Activated T-cell treated with anti-CD3 and anti-CD28 coated beads for 48 hours (primary cell): ENCODE measurements at places on chromosomes 6 and 20.
A peak's percentile ranks its signal among the peaks of the same experiment; 100 is the strongest.

DNA sequence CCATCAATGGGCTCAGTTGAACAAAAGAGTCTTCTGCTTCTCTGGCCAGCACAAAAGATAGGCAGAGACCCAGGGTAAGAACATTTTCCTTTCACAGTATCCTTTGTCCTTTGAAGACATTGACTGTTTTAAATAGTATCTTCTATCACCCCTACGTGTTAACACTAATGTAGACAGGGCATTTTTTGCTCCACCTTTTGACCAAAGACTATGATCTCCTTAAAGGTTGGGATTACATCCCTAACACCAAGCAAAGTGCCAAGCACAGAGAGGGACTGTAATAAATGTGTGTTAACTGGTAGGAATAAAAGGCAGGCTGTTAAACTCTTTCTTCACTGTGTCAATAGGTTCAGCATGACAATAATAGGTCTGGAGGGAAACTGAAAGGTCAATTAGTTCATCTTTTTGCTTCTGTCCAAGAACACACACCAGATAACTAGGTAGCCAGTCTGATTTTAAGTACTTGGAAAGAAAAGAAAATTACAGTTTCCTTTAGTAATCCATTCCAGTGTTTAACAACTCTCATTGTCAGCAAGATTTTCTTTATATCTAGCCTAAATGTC, 63.6 kb upstream of the NOX3 start:
- no peak for DNase-seq

GRCh38 chr6:13375360-13375878, 47.1 kb upstream of the TBC1D7 start:
- DNase-seq, result peak; percentile 37

DNA sequence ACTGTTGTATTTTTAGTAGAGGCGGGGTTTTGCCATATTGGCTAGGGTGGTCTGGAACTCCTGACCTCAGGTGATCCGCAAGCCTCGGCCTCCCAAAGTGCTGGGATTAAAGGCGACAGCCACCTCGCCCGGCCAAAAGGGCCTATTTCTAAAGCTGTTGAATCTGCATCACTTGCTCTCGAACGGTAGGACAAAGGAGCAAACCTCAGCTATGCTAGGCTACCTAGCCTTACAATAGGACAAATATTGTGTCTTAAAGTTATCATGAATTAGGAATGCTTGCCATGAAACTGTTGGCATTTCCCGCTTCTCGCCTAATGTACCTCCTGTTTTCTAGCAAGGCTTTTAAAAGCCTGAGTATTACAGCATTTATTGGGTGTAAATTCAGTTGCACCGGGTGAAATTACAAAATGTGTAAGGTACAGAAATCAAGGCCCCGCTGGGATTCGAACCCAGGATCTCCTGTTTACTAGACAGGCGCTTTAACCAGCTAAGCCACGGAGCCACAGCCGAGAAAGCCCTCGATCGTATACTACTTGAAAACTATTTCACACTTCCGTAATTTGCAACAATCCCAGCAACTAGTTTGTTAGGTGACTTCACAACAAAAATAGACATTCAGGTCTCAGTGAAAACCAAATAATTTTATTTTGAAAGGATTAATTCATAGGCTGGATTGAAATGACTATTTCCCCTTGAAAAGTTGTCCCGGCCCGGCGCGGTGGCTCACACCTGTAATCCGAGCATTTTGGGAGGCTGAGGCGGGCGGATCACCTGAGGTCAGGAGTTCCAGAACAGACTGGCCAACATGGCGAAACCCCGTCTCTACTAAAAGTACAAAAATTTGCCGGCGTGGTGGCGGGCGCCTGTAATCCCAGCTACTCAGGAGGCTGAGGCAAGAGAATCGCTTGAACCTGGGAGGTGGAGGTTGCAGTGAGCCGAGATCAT, 211.6 kb upstream of the ZNF184 start:
- DNase-seq, result peak; percentile 61

DNA sequence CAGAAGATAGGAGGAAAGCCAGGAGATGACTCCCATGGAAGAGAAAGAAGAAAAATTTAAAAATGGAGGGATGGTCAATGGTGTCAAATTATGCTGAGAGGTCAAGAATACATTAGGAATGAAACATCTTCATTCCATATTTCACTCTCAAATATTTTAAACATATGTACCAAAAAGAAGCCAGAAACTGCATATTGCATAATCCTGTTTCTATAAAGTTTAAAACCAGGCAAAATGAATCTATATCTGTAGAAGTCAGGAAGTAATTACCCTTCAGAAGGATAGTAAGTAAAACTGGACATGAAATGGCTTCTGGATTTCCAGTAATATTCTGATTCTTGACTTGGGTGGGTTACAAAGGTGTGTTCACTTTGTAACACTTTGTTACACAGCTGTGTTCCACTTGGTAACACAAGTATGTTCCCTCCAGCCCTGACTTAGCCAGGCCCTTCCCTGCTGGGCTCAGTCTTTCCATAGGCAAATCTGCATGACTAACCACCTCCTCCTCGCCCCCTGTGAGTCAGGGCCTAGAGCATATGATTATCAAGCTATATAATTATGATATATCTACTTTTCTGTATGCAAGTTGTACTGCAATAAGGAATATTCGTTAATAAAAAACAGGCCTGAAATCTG, 20.2 kb upstream of the C6orf141 start:
- DNase-seq, result no peak

GRCh38 chr6:35850208-35850607, 45.1 kb downstream of the LHFPL5 start:
- DNase-seq, result no peak

DNA sequence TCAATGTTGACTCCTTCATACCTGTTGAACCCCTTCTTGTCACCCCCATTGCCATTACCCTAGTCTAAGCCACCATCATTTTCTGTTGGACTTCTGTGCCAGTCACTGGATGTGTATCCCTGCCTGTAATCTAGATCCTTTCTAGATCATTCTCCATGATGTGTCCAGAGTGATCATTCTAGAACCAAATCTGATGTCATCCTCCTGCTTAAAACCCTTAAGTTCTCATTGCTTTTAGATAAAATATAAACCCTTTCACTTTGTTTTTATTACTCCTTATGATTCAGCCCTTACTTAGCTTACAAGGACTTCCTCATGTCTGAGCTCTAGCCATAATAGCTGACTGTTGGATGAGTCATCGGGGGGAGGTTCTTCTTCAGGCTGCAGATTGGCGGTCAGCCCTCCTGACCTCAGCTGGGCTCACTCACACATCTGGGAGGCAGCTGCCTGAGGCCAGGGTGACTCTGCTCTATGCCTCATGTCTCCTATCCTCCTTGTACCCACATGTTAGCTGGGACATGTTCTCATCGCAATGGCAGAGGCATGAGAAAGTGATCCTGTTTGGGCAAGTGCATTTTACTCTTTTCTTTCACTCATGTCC, 287.6 kb downstream of the ESR1 start:
- DNase-seq, result peak; percentile 4

- no peak for DNase-seq
Observed at GRCh38 chr6:34680802-34681515, 15.6 kb downstream of the ILRUN start.

GRCh38 chr6:142929751-142930358, 15.1 kb downstream of the HIVEP2 start:
- DNase-seq, result no peak
